ENCODE measurements at places on chromosomes 6 and 20.

GRCh38 chr6:3260296-3260695, 1.5 kb downstream of the PSMG4 start:
- DNase-seq = no peak

- DNase-seq = no peak
Measured at GRCh38 chr6:168711049-168711640, 270.2 kb downstream of the SMOC2 start.

- DNase-seq = no peak
Measured at GRCh38 chr6:134119486-134119885, 67.1 kb upstream of the SLC2A12 start.

- no peak for DNase-seq
Measured at GRCh38 chr20:21154692-21155091, 28.8 kb downstream of the KIZ start.

DNA sequence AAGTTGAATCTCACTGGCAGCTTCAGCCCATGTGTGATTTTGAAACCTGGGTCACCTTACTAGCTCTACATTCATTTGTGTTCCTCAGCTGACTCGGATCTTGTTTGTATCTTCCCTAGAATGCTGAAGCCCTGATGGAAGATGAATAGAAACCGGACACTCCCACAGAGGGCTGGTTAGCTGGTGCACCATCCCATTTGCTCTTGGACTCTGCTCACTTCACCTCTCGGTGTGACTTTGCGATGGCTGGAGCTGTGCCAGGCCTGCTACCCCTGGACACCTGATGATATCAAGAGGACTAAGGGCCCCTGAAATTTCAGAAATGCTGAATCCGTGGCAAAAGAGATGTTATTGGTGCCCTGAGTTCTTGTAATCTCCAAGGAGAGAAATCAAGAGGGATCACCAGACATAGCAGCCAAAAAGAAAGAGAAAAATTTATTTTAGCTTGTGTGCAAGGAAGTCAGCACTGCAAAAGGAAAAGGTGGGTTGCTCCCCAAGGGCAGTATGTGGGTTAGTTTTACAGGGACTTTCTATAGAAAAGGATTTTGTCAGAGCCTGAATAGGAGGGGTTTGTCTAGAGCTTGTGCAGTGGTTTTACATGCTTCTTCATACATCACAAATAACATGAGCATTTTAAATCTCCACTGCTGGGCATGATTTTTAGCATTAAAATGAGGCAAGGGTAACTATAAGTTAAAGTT, 426.3 kb upstream of the NOX3 start:
- DNase-seq = no peak

GRCh38 chr6:34143884-34144580, 1.9 kb downstream of the GRM4 start:
- DNase-seq = no peak

DNA sequence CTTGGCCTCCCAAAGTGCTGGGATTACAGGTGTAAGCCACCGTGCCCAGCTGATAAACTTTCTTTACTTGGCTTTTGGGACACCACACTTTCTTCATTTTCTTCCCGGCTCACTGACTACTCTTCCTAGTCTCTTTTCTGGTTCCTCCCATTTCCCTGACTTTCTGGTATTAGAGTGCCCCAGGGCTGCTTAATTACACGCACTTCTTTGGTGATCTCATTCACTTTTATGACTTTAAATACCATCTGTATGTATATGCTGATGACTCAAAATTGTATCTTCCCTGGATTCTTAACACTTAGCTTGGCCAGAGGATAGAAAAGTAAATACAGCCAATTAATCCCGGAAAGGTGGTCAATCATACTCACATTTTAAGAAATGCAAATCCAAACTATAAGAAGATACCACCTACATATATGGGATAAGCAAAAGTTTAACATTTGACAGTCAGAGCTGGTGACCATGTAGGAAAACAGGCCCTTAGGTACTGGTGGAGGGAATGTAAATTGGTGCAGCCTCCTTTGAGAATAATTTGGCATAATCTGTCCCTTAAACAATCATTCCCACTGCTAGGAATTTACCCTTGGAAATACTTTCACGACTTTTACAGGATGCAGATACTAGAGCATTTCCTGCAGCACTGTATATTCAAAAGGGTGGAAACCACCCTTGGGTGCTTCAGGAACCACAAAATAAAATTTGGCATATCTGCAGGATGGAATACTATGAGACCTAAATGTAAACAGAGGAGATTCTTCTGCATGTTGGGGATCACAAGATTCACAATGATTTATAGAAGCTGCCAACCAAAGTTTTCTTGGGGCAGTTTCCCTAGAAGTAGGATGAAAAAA, 9.4 kb upstream of the NANP start:
- peak; percentile 56 for DNase-seq

- no peak for DNase-seq
Measured at GRCh38 chr20:50848341-50848808, 53.5 kb downstream of the BCAS4 start.

GRCh38 chr6:12049165-12049564, 37.1 kb downstream of the HIVEP1 start:
- no peak for DNase-seq

- peak; percentile 10 for DNase-seq
Measured at GRCh38 chr6:90251295-90251992, 45.2 kb downstream of the BACH2 start.

DNA sequence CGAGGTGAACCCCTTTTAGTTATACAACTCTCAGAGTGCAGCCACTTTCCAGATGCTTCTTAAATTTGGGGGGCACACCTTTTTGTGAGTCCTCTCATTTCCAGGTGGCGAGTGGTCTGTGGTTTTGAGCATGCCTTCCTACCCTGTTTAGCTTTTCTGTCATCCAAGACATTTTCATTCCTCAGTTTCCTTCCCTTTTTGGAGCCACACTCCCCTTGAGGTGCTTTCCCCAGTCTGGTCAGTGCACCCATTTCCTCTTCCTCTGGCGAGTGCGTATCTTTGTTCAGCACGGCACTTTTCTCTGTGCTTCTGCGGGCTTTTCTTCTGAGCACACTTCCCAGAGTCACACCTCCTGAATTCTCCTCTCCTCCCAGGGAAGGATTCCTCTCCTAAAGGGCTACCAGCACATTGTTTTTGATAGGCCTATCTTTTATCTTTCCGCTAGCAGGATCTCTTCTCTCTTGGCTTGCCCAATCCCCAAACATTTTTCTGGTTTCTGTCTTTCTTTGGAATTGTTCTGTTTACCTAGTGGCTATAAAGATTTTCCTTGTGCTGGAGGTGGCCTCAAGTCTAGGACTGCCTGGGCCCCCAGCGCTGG, 1.4 kb downstream of the PHF20 start:
- no peak for DNase-seq

GRCh38 chr20:9981829-9982228, 53.0 kb upstream of the ANKEF1 start:
- DNase-seq = no peak

DNA sequence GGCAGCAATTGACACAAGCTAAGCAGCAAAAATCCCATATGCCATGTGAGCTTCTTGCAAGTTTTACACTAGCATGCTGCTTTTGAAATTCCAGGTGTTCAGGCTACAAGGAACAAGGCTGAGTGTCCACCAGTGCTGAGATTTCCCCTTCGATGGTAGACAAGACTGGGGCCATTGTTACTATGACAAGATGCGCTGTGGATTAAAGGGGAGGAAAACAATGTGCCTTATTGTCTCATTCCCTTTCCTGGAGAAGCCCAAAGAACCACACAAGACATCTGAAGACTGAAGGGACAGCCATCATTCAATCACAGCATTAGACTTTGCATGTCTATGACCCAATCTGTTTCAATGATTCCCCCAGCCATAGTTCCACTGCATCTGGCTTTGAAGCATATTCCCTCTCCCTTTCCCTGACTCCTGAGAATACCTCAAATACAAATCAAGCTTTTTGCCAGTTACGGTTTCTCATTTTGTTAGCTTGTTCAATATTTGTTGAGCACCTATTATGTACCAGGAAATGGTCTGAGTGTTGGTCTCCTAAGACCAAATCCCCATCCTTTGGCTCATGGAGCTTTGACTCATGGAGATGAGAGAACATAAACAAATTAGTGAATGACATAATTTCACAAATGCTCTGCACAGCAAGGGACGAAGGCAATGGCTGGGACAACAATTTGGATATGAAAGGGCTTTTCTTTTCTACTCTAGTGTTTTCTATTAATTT, 23.4 kb upstream of the SCGN start:
- DNase-seq = no peak

GRCh38 chr6:14380086-14380820, 262.7 kb downstream of the CD83 start:
- DNase-seq = no peak

DNA sequence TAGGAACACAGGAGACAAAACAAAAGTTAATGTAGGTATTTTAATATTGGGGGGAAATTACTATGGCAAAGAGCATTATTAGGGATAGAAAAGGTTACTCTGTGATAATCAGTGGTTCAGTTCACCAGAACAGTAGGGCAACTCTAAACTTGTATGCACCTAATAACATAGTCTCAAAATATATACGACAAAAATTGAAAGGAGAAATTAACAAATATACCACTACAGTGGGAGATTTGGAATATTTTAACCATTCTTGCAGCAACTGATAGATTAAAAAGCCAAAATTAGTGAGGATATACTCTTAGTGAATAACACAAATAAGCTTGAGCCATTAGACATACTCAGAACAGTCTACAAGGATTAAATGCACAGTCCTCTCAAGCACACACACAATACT, 11.0 kb downstream of the ARMC12 start:
- no peak for DNase-seq

GRCh38 chr20:47817573-47817972, 32.3 kb upstream of the SULF2 start:
- peak; percentile 39 for DNase-seq

- DNase-seq = no peak
Measured at GRCh38 chr20:1278993-1279392, 12.9 kb downstream of the SNPH start.

- DNase-seq = no peak
Measured at GRCh38 chr6:169998457-169998856, 247.0 kb downstream of the ERMARD start.

DNA sequence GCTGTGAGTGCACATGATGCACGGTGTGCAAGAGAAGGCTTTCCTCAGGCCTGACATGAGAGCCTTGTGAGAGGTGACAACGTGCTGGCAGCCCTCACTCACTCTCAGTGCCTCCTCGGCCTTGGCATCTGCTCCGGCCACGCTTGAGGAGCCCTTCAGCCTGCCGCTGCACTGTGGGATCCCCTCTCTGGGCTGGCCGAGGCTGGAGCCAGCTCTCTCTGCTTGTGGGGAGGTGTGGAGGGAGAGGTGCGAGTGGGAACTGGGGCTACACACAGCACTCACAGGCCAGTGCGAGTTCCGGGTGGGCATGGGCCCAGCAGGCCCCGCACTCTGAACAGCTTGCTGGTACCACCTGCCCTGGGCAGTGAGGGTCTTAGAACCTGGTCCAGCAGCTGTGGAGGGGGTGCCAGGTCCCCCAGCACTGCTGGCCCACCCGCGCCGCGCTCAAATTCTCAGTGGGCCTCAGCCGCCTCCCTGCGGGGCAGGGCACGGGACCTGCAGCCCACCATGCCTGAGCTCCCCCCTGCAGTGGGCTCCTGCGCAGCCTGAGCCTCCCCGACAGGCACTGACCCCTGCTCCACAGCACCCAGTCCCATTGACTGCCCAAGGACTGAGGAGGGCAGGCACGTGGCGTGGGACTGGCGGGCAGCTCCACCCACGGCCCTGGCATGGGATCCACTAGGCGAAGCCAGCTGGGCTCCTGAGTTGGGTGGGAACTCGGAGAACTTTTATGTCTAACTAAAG, 74.9 kb upstream of the BMP5 start:
- no peak for DNase-seq

DNA sequence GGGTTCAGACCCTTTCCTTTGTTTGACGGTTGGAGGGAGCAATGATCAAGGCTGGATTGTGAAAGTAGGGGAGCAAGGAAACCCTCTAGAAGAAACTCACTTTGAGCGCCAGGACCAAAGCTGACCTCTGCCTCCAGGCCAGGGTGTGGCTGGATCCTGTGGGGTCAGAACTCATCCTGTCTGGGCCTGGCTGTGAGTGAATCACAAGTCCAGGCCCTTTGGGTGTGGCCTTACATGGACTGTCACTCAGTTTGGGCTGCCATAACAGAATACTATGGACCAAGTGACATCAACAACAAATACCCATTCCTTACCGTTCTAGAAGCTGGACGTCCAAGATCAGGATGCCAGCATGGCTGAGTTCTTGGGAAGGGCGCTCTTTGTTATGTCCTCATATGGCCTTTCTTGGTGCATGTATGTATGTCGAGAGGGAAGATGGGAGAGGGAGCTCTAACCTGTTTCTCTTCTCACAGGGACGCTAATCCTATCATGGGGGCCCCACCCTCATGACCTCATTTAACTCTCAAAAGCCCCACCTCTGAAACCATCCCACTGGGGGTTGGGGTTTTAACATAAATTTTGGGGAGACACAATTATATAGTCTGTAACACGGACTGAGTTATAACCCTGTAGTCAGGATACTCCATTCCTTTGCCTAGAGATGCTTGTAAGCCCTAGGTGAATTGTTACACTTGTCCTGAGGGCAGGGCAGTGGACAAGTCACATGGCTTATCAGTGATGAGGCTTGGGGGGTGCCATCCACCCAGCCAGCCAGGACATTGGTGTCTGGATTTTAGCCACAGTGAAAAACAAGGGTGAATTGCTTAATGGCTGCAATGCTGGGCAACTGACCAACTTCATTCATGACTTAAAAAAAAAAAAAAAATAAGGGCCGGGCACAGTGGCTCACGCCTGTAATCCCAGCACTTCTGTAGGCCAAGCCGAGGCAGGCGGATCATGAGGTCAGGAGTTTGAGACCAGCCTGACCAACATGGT, 80.0 kb downstream of the TRMT11 start:
- DNase-seq = no peak

GRCh38 chr6:69900869-69901268, 34.5 kb downstream of the COL19A1 start:
- no peak for DNase-seq

DNA sequence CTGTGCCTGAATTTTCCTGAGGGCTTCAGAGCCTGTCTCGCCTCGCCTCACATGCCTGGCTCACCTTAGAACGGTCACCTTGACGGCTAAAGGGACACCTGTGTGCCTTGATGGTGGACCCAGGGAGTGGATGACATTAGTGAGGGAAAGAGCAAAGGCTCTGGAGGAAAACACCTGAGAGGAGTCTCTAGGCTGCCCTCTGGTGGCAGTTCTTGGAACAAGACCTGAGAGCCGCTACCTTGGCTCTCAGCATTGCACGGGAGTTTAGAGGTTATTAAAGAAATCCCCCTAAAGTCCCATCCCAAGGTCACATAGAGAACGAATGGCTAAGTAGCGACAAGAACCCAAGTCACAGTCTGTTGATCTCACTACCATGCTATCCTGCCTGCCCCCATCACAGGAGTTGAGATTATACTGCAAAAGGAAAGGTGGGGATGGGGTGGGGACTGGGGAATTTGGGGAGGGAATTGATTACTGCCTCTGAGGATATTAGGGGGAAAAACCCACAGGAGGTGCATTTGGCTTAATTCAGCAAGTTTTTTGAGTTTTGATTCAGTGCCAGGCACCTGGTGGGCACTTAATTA, 7.9 kb upstream of the CDSN start:
- DNase-seq = no peak

DNA sequence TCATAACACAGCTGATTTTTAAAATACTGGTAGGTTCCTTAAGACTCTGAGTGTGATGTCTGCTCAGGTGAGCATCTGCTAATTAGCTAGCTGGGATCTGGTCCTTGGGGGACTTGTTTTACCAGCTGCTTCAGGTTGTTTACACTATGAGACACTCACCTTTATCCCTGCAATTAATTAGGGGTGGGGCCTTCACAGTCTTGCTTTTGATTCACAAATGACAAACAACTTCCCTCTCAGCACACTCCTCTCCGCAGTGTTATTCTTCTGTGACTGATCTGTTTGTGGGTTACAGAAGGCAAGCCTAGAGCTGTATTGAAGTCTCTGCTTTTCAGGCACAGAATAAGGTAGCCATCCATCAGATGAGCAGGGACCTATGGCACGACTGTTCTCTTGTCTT, 62.0 kb upstream of the CD83 start:
- no peak for DNase-seq
